ENCODE measurements at places on chromosomes 5 and 9.

DNA sequence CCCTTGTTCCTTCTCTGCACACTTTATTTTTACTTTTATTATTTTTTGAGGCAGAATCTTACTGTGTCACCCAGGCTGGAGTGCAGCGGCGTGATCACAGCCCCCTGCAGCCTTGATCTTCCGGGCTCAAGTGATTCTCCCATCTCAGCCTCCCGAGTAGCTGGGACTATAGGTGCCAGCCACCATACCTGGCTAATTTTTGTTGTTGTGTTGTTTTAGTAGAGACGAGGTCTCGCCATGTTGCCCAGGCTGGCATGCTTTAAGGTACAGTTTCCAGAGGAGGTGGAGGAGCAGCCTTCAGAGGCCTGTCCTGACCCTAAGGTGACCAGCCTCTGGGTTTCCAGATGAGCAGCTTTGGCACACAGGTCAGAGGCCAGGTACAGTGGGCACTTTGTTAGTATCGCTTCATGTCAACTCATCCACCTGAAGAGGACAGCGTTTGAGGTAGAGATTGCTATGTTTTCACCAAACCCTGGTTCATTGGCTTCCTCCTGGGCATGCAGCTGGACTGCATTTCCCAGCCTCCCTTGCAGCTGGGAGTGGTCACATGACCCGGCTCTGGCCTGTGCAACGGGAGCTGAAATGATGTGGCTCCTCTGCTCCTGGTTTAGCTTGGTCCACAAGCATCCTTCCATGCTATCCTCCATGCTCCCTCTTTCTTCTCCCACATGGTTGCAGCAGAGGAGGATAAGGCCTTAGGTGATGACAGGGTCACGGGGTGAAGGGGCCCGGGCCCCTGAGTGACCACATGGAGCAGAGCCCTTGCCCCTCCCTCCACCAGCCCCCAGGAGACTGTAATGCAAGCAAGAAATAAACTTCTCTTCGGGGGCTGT, 139.3 kb upstream of the IER5L start:
- no peak for DNase-seq

- no peak for DNase-seq
Measured at GRCh38 chr9:134768709-134769351, 111.8 kb upstream of the FCN2 start.

DNA sequence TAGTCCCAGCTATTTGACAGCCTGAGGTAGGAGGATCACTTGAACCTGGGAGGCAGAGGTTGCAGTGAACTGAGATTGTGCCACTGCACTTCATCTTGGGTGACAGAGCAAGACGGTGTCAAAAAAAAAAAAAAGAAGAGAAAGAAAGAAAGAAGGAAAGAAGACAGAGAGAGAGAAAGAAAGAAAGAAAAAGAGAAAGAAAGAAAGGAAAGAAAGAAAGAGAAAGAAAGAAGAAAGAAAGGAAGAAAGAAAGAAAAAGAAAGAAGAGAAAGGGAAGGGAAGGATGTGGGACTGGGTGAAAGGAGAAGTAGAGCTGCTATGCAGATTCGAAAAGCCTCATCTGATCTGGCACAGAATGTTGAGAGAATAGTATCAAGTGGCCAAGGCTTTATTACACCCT, 23.7 kb upstream of the SCAMP1 start:
- no peak for DNase-seq

DNA sequence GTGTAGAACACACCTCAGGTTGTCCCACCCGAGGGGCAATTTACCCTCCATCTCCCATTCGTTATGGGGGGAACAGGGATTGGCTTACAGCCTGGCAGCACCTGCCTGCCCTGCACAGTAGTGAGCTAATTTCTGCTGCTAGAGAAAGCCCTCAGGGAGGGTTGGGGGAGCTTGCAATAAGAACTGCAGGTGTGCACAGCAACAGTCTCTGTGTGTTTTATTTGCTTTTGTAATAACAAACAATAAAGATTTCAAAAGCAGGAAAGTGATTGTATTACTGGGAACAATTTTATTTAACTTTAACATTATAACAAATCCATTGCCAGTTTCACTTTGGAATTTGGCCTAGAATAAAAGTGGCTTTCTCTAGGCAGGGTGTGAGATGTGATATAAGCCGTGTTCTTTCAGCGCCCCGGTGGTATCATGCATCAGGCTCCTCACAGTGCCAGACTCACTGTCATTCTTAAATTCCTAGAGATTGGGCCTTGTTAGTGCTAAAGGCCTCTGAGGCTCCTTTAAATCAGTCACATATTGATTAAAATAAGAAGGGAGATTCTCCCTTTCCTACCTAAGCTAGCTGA, 81.1 kb downstream of the RMI1 start:
- DNase-seq: no peak

DNA sequence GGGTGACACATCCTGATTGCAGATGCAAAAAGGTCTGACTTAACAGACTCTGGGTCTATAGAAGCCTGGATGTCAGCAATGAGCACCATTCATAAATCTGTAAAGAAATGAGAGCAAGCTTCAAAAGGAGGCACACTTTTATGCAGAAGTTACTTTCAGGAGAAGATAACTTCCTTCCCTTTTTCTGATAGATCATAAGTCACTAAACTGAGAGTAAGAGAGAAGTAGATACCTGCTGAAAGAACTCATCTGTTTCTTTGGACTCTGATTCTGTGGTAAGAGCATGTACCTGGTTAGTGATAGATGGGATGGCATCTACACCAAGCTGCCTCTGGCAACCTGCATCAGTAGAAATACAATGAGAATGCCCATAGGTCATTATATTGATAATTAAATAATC, 525.6 kb downstream of the CETN3 start:
- DNase-seq: no peak

DNA sequence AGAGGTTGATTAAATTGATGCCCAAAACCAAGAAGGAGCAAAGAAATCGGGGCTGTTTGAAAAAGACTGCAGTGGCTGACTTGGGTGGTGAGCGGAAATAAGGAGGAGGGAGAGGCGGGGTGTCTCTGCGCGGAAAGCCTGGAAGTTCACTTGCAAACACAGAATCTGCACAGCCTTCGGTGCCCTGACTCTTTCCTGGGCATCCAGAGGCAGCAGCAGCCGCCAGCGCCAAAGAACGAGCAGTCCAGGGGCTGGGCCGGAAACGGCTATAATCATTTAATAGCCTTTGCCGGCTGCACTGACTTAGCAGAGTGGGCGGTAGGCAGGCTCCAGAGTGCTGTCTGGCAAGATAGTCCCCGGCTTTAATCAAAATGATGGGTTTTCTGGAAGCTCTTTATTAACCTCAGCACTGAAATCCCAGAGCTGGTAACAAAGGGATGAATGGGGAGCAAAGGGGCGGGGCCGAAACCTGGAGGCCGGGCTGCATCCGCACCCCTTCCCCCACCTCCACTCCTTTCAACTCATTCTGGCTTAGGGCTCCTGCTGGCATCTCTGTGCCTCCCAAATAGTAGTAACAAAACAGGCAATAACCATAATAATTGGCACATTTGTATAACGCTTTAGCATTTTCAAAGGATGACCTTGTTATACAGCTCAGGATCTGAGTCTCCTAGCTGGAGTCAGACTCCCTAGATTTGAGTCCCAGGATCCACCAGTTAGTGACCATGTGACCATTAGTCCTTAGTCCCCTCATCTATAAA, 35.7 kb downstream of the PCDHAC2 start:
- DNase-seq: peak; percentile 65

GRCh38 chr5:160843240-160843639, 8.8 kb downstream of the ATP10B start:
- DNase-seq: no peak

GRCh38 chr5:51908215-51908614, 525.0 kb downstream of the ISL1 start:
- DNase-seq: no peak

DNA sequence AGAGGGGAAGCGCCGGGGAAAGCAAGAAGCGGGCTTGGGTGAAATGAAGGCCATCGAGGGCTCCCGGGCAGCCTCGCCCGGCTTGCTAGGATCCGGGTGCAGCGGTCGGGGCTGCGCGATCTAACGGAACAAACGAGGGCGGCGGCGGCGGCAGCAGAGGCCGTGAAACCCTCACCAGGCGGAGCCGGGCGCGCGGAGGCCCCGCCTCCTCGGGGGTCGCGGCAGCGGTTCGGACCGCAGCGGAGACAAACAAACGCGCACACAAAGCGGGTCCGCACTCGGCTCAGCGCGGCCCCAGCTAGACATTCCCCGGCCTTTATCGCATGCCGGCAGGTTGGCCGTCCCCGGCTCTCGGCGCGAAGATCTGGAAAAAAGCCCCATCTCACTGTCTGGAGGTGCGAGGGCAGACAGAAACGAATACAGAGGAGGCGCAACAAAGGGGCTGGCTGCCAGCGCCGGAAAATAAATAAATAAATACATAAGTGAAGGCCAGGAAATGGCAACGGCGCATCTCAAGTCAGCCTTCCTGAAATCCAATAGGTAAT, 10.5 kb upstream of the TRIM36 start:
- peak; percentile 82 for DNase-seq

- no peak for DNase-seq
Measured at GRCh38 chr9:101508211-101508610, 25.4 kb upstream of the RNF20 start.

GRCh38 chr5:38099205-38100168, 158.9 kb upstream of the EGFLAM start:
- no peak for DNase-seq
